Activated CD4-positive, alpha-beta memory T cell treated with anti-CD3 and anti-CD28 coated beads, Interleukin-2, amount 10 ng/mL, durations not matched to agents 7 days and 5 days (primary cell): ENCODE measurements at places on chromosomes 12 and 14. TPM values are rescaled to one million over a fixed set of nuclear protein-coding genes. Genes with fewer than 3 reads are reported as not detected.

- DNase-seq, result no peak
These were observed 133.5 kb upstream of the PARP11 start for GRCh38 chr12:4006743-4007142.

GRCh38 chr12:13454991-13455777, 258.7 kb downstream of the EMP1 start:
- DNase-seq, result no peak

DNA sequence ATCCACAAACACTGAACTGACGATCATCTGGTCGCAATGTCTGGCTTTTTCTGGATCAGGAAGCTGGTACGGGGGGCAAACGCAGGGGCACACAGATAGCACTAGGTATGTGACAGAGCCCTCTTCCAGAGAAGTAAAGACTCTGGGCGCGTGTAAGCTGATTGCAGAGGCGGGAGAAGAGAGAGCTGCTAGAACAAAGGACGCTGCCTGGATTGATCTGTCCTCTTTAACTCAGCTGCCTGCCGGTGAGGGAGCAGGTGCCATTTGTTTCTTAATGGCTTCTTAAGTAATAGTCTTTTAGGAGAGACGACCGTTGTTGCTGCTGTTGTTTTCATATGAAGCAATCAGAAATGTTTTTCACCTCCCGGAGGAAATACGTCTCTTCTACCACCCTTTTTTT, 77.3 kb downstream of the GLT1D1 start:
- no peak for DNase-seq

- no peak for DNase-seq
These were observed 31.9 kb upstream of the DUSP6 start for GRCh38 chr12:89384050-89384758.

- DNase-seq, result no peak
These were observed 65.3 kb downstream of the NKX2-1 start for GRCh38 chr14:36454599-36455240.

DNA sequence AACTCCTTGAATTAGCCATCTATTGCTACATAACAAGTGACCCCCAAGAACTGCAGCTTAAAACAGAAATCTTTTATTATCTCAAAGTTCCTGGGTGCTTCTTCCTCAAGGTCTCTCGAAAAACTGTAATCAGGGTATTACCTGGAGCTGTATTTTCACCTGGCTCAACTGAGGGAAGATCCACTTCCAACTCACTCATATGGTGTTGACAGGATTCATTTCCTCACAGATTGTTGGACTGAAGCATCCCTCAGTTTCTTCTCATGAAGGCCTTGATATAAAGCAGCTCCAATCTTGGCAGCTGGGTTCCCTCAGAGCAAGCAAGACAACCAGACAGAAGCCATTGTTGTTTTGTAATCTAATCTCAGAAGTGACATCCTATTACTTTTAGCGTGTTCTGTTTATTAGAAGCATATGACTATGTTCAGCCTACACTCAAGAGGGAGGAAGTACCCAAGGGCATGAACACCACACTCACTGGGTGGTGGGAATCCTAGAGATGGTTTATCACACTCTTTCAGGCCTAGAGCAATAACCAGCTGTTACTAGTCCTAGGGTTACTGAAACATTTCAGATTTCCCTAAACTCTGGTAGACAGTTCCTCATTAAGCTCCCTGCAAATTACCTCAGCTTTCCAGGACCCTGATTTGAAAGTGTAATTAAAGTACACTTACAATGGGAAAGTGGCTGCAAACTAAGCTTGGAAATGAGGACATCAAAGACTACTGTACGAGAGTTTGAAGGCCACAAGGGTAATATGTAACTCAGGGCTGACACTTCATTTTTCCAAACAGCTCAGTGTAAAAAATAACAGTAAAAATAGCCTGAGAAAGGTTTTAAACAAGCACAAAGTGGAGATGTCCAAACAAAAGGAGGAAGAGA, 222.2 kb downstream of the SEC23A start:
- DNase-seq, result no peak

DNA sequence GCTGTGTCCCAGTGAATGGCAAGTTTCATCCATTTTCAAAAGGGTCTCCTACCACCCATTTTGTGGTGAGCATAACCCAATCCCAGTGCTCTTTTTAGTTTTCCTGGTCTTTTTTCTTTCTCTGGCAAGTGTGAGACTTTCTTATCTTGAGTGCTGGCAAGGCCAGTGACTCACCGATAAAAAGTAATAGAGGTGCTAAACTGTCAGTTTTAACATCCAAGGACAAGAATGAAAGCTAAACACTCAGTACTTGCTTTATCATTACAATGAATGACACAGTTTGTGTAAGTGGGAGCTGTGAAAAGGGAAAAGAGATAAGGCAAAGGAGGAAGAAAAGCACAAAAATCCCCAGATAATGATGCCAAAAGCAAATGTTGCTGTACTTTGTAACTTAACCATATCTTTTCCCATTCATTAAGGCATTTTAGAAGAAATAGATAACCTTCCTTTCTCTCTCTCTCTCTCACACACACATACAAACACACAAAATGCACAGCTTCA, 4.9 kb upstream of the LRIG3 start:
- DNase-seq, result no peak

DNA sequence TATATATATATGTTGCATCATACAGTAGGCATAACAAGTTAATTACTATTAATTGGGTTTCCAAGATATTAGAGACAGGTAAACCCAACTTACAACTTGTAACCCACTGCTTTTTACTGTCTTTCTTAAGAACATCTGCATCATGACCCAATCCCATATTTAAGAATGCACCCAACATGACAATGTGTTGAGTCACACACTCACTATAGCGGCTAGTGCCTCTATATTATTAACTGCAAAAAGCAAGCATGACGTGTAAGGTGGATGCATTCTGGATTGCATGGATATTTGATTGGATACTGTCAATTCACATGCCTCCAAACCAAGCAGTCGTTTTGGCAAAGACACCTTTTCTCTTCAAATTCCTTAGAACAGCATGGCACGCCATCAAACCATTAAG, 68.2 kb downstream of the KSR2 start:
- DNase-seq, result no peak

GRCh38 chr14:21121122-21121521, 20.3 kb downstream of the TMEM253 start:
- DNase-seq, result no peak

DNA sequence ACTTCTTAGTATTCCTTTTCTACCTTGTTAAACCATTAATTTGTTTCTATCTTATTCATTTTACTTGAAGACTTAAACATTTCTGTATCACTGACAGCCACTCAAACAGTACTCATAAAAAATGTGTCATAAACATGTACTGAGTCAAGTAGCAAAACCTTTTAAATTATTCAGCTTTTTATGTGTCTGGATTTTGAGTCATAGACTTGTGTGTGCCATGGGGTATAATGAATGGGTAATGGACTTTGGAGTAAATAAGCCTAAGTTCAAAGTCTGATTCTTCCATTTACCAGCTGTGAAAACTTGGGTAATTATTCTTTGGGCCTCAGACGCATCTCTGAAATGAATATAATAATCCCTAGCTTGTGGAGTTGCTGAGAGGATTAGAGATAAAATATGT, 199.0 kb downstream of the RAD51B start:
- no peak for DNase-seq

GRCh38 chr12:49948866-49949845, 1.4 kb upstream of the AQP2 start:
- DNase-seq, result no peak

GRCh38 chr14:65594882-65595237, 182.3 kb downstream of the FUT8 start:
- no peak for DNase-seq

The C3AR1 gene
- total RNA-seq, result 12.2 TPM

The TMEM121 gene
- total RNA-seq, result 9.6 TPM

The FZD10 gene
- total RNA-seq, result not detected

The OLR1 gene
- total RNA-seq, result not detected

The KRT5 gene
- total RNA-seq, result not detected
